ENCODE measurements at places on chromosomes 11 and 22.

DNA sequence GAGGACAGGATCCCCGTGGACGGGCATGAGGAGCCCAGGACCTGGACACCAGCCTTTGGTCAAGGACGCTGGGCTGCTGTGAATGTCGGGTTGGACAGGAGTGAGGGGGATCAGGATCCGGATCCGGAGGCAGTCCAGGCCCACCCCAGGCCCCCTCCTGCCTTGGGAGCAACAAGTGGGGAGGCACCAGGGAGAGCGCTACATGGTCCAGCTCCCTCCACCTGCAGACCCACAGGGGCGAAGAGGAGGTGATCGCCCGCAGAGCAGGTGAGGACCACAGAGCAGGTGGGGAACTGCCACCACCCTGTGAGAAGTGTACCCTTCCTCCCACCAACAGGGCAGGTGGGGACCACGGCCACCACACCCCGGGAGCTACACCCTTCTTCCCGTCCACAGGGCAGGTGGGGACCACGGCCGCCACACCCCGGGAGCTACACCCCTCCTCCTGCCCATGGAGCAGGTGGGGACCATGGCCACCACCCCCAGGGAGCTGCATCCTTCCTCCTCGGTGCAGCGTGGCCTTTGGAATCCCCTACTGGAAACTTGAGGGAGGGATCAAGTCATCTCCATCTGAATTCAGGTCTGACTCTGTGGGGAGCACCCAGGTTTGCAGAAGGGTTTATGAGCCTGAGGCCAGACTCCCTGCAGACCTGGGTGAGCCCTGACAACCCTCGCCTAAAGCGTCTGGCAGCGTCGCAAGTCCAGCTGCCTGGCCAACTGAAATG, 141.0 kb downstream of the BRD1 start:
- peak; percentile 52 for DNase-seq

- DNase-seq, result no peak
Observed at GRCh38 chr11:71474771-71475483, 21.9 kb downstream of the NADSYN1 start.

- no peak for DNase-seq
Observed at GRCh38 chr22:28620244-28620922, 59.3 kb downstream of the TTC28 start.

DNA sequence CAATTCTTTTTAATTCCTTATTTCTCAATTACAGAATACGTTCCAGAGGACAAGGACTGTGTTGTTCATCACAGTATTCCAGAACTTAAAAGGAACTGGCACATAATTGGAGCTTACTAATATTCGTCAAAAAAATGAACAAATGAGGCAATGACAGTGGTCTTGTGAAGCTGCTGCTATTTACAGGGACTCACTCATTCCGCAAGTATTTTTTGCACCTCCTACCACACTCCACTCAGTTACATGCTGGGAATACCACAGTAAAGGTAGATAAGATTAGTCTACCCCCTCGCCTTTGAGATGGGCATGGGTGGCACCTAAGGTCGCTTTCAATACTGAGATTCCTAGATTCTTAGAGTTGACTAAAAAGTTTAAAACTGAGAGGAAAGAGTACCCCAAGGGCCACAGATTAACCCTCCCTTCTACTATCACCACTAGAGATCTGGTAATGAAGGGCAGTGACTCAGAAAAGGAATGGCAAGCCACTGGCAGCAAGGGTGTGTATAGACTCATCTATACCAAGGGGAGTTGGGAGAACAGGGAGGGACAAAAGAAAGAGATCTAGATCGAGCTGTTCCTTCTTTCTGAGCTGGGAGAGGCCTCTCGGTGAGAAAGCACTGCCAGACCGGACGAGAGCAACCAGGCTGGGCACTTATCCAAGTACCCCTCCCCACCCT, 85.0 kb downstream of the RPL27A start:
- no peak for DNase-seq

DNA sequence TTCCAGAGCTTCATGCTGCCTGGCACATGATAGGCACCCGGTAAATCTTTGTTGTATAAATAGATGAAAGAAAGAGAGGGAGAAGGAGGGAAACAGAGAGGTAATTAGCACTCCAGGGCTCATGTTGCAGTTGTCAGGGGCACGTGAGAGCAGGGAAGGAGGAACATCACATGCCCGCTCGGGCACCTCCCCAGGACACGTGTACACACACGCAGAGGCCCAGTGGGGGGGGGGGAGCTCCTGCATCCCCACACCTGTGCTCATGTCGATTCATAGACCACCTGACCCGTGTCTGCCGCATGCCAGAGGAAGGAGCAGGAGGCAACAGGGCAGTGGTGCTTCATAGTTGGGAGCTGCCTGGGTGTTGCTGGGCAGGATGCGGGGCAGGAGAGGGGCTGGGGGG, 37.1 kb upstream of the NNMT start:
- no peak for DNase-seq

GRCh38 chr22:45329530-45329936, 19.8 kb downstream of the FAM118A start:
- DNase-seq, result no peak

DNA sequence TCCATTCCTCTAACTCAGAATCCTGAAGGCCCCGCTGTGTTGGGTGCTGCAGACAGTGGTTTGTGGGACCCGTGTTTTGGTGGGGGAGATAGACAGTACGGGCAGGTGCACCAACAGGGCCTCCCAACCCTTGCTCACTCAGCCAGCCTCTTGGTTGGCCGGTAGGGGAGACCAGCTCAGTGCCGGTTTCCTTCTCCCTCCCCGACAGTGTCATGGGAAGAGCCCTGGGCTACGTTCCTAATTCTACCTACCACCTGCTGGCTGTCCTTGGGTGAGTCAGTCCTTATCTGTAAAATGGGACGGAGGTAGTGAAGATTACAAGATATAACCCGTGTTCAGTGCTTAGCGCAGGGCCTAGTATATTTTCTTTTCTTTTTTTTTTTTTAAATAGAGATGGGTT, 5.9 kb downstream of the TMEM134 start:
- DNase-seq, result no peak

GRCh38 chr22:19480789-19481188, 1.1 kb downstream of the CDC45 start:
- DNase-seq, result no peak

- DNase-seq, result no peak
Observed at GRCh38 chr11:108319541-108320145, 96.8 kb downstream of the ATM start.

DNA sequence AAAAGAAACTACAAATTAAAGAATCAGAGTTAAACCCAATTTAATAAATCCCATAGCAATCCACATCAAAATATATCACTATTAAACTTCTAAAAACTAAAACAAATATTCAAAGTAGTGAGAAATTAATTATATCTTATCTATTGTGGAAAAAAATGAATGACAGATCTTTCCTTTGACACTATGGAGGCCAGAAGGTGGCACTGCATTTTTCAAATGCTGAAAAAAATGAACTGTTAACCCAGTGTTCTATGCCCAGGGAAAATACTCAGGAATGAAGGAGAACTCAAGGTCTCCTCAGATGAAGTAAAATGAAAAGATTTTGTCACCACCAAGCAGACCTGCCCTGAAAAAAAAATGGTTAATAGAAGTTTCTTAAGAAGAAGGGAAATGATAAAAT, 27.7 kb downstream of the TYR start:
- no peak for DNase-seq

DNA sequence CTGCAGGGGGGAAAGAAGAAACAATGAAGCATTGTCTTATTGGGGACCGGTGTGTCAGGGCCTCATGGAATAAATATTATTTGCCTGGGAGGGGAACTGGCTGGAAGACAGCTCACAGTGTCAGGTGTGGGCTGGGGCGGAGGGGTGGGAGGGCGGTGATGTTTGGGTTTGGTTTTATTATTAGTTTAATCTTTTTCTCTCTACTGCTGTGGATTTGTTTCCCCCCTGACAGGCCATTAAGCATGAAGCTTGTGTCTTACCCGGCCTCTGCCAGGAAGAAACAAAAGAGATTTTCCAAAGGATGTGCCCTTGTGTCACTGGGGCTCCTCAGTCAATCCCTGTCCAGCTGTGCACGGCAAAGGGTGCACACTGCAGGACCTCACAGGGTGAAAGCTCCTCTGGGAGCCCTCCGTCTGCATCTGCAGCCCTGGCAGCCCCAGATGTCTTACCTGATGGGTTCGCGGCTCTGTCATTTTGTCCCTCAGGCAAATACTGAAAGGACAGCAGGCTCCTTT, 203.1 kb upstream of the TMEM45B start:
- DNase-seq, result no peak

GRCh38 chr11:16984229-16984628, 30.0 kb downstream of the PLEKHA7 start:
- DNase-seq, result no peak

- no peak for DNase-seq
Observed at GRCh38 chr11:122265981-122266380, 150.0 kb upstream of the BLID start.

- no peak for DNase-seq
Observed at GRCh38 chr11:73784080-73784634, 3.5 kb upstream of the MRPL48 start.

- peak; percentile 66 for DNase-seq
Observed at GRCh38 chr11:1206391-1207271, 16.2 kb upstream of the MUC5B start.

DNA sequence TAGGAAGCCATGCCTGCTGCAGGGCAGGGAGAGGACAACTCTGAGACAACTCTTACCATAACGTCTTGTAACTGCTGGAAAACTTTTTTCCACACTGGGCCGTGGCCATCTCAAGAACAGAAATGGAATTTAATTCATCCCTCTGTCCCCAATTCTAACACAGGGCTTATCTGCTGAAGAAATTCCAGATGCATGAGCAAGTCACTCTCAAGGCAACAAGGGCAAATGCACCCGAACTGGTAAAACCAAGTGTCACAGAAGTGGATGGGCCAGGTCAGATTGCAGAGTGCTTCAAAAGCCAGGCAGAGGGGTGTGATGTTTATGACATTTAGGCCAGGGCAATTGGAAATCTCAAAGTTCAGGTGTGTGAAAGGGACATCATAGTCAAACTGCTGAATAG, 7.4 kb downstream of the SMPD1 start:
- DNase-seq, result no peak

GRCh38 chr11:56887940-56888339, 100.8 kb upstream of the OR5AK2 start:
- no peak for DNase-seq

DNA sequence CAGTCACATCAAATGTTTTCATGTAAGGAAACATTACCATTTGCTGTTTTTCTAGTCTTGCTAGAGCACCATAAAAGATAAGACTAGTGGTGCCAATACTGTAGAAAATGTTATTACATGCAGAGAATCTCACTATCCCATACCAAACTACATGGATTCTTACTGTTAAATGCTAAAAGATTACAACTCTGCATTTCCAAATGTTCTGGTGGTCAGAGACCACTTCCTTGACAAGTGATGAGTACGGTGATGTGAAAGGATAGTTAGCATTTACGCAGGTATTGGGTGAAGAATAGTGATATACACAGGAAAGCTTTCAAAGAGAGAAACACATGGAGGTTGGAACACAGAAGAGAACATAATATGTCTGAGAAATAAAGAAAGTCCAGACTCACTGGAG, 98.2 kb downstream of the GGTLC2 start:
- DNase-seq, result no peak

DNA sequence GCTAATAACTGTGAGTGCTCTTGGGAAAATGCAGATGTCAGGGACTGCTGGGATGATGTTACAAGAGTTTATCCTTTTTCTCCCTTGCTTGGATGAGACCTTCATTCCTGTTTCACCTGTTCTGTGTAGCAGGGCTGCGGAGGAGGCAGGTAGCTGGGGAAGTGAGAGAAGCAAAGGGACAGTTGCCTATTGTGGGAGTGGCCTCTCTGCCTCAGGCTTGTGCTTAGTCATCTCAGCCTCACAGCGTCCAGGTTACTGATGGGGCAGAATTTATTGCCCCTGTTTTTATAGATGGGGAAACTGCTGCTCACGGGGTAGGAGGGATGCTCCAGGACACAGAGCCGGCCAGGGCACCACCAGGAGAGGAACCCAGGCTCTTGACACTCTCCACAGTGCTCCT, 1.7 kb downstream of the STX3 start:
- no peak for DNase-seq

GRCh38 chr11:102256251-102256650, 61.0 kb upstream of the BIRC3 start:
- no peak for DNase-seq

GRCh38 chr11:102276362-102276761, 40.9 kb upstream of the BIRC3 start:
- DNase-seq, result no peak

- no peak for DNase-seq
Observed at GRCh38 chr11:113991170-113991569, 16.3 kb downstream of the HTR3A start.

DNA sequence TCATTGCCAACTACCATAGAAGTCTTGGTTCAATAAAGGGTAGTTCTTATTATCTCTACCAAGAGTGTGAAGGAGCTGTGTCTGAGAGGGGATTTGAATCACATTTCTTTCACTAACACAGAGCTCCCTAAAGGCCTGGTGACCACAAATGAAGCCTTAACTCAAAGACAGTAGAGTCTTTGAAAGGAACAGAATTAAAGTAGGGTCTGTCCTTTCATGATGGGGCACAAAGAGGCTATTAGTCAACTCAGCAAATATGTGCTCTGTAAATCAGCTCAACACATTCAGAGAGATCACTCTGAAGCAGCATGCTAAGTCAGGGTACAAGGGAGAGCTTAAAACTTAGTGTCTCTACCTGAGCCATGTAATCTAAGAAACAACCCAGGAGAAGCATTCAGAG, 212.4 kb upstream of the SYN3 start:
- DNase-seq, result no peak

- DNase-seq, result no peak
Observed at GRCh38 chr11:131033151-131033651, 116.9 kb upstream of the SNX19 start.

- no peak for DNase-seq
Observed at GRCh38 chr22:38437416-38437815, 17.6 kb downstream of the KCNJ4 start.

- DNase-seq, result no peak
Observed at GRCh38 chr11:21446939-21447590, 745.8 kb upstream of the ANO5 start.

DNA sequence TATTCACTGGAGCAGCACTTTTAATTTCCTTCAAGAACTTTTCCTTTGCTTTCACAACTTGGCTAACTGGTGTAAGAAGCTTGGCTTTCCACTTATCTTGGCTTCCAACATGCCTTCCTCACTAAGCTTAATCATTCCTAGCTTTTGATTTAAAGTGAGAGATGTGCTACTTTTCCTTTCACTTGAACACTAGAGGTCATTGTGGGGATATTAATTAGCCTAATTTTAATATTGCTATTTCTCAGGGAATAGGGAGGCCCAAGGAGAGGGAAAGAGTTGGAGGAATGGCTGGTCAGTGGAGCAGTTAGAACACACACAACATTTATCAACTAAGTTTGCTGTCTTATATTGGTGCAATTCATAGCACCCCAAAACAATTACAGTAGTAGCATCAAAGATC, 24.6 kb upstream of the CCDC90B start:
- DNase-seq, result no peak

- DNase-seq, result no peak
Observed at GRCh38 chr11:111148953-111149352, 96.6 kb upstream of the POU2AF2 start.

All from type B pancreatic cell (in vitro differentiated cells).